Mesenteric fat pad (tissue), 1 donor: ENCODE measurements at places on chromosomes 1 and 21. TPM values are rescaled to one million over a fixed set of nuclear protein-coding genes. Genes with fewer than 3 reads are reported as not detected.

CRP gene
- not detected for total RNA-seq

NR5A2 gene
- 9.6 TPM for total RNA-seq

IL20 gene
- total RNA-seq, result not detected

EPHB2 gene
- total RNA-seq, result 5.7 TPM

OR2L13 gene
- total RNA-seq, result not detected

DNA sequence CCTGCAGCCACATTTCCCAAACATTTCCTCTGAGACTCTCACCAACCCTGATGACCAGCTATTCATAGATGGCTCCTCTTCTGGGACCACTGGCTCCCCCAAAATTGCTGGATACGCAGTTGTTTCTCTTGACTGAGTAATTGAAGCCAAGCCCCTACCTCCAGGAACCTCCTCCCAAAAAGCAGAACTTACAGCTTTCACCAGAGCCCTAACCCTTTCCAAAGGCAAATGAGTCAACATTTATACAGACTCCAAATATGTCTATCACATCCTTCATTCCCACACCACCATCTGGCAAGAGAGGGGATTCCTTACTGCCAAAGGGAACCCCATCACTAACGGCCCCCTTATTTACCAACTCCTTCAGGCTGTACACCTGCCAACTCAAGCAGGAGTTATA lies 20.3 kb upstream of the CA6 start:
- DNase-seq, result no peak

GRCh38 chr1:91749788-91750231 lies 136.1 kb downstream of the TGFBR3 start:
- no peak for DNase-seq

DNA sequence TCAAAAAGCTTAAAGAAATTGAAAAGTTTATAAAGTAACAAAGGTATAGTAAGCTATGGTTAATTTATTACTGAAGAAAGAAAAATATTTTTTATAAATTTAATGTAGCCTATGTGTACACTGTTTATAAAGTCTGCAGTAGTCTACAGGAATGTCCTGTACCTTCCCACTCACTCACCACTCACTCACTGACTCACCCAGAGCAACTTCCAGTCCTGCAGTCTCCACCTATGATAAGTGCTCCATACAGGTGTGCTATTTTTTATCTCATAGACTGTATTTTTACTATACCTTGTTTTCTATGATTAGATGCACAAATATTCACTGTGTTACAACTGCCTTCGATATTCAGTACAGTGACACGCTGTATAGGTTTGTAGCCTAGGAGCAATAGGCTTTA lies 106.6 kb downstream of the NR5A2 start:
- DNase-seq, result no peak

DNA sequence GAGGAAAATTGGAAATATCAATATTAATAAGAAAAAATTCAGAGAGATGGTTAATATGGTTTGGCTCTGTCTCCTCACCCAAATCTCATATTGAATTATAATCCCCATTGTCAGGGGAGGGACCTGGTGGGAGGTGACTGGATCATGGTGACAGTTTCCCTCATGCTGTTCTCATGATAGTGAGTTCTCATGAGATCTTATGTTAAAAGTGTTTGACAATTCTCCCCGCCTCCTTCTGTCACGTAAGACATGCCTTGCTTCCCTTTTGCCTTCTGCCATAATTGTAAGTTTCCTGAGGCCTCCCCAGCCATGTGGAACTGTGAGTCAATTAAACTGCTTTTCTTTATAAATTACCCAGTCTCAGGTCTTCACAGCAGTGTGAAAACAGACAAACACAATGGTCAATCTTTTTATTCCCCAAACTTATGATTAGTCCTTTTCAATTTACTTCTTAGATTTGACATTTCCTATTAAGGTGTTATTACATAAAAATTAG lies 11.0 kb downstream of the EGLN1 start:
- DNase-seq, result no peak

DNA sequence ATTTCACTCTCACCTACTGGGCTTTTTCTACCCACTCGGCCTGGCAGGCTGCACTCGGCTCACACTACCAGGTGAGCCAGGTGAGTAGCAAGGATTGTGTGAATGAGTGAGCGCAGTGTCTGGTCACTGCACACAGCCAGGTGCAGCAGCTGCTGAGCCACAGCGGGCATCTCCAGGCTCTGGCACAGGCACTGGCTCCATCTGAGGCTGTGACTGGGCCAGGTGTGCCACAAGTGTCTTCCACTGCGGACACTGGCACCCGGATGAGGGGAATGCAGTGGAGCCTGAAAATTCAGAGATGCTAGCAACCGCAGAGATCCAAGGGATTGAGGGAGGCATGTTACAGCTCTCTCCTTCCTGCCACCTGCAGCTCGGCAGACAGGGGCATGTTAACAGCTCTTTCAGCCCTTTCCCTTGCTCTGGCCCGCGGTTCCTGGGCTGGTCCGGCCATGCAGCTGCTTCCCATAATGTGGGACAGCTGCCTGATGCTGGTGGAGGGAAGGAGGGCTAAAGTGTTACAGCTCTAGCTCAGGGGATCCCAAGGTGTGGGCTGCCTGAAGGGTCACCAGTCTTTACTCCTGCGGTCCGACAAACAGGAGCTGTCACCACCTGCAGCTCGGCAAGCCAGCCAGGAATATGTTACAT lies 1038.3 kb downstream of the AMY1C start:
- DNase-seq, result no peak

DNA sequence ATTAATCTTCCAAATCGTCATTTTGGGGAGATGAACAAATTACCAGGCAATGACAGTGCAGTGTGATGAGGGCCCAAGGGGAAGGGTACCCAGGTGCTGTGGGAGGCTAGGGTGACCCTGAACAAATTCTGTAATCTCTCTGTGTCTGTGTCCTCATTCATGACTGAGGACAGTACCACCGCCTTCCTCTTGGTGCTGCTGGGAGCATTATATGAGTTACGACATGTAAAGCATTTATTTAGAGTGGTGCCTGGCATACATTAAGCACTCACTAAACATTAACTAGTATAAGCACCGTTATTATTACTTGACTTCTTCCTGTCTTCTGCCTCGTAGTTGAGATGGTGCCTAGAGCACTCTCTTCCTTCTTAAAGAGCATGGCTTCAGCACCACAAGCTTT lies 468.2 kb upstream of the VAMP3 start:
- DNase-seq, result no peak

- DNase-seq, result no peak
Measured at GRCh38 chr1:200384818-200385390, 24.9 kb downstream of the ZNF281 start.

DNA sequence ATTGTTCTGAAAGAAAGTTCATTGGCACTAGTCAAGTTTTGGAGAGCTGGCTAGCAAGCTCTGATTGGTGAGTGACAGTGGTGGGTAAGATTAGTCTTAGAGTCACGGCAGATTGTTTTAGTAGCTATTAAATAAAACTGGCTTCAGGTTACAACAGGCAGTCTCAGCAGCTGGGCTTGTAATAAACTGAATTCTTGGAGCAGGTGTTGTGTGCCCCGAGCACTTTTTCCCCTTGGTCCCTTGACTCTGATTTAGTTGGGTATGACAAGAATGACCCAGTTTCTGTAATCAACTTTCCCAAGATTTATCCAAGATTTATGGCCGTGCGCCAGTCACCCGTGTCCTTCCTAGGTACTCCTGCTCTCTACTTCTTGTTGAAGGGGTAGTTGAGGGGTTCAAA lies 40.2 kb downstream of the TBCE start:
- DNase-seq, result no peak

DNA sequence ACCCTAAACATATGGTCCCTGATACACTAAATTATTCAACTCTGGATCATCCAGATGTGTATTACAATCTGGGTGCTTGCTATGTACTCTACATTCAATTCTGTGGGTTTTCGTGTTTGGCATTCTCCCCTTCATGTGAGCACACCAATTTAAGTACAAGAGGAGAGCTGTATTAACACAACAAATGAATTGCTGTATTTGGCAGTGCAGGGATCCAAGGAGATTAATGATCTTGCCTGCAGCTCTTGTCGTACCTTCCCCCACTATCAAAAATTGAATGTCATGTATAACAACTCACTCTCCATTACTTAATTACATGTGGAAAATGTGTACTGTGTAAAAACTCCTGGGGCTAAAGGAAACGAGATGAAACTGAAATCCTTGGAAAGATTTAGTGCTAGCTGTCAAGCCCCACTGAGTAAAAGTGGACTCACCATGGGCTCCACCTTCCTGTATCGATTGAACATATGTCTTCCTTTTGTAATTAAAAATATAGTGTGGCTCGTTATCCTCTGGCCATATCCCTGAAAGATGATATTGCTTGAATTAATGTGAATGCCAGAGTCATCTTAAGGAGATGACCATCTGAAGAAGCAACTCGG lies 172.2 kb upstream of the L1TD1 start:
- no peak for DNase-seq

DNA sequence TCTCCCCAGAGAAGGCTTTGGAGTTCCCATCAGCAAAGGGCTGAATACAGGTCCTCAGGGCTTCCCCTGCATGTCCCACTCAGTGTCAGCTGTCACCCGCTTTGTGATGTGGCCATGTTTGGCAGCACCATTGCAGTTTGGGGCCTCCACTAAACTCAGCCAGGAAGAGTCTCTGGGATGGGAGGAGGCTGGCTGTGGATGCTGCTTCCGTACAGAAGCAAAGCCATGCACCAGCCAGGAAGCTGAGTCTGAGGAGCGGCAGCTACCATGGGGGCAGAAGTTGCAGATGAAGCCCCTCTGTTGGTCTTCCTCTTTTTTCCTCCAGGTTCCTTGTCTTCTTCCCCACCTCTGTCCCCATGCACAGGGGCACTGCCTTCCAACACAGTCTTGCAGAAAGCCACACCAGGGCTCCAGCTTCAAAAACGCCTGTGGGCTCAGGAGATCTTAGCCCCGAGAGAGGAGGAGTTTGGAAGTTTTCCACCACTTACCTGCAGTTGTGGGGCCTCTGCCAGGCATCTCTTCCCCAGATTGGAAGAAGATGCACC lies 416.8 kb downstream of the NPHP4 start:
- peak; percentile 62 for DNase-seq

- DNase-seq, result no peak
Measured at GRCh38 chr1:171185091-171185490, at the start of gene FMO2. TSS of gene FMO2 (plus strand) at chr1:171185300. CDS start at chr1:171185714, 414 bp downstream.

DNA sequence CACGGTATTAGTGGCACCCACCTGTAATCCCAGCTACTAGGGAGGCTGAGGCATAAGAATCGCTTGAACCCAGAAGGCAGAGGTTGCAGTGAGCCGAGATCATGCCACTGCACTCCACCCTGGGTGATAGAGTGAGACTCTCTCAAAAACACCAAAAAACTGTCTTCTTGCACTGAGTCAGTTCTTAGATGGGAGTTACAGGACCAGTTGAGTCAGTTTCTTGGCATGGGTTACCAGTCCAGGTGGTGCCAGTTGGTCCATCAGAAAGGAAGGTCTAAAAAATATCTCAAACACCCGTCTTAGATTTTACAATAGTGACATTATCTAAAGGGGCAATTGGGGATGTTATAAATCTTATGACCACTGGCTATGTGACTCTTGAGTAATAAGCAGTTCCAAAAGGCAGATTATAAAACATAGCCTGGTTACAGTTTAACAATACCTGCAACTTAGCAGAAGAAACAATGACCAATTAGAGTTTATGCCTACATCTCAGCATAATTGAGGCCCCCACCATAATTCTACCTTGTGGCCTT lies 206.9 kb upstream of the FGGY start:
- no peak for DNase-seq

GRCh38 chr1:164560556-164560955 lies 1.6 kb downstream of the PBX1 start:
- no peak for DNase-seq

- no peak for DNase-seq
Measured at GRCh38 chr1:43038232-43038935, 79.7 kb upstream of the SLC2A1 start.

DNA sequence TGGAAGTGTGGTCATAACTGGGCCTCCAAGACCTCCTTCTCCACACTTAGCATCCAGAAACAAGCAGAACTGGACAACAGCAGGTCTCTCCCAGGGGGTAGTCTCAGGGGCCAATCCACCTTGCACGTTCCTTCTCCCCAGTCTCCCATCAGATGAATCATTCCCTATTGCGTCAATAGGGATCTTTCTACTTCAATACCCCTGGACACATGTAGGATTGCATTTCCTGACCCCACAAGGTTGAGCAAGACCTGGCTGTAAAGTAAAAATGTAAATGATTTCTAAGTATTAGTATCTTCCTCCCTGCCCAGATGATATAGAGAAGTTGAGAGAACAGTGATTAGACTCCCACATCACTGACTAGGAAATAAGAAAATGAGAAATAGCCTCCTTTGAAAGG lies 224.5 kb upstream of the CSF3R start:
- DNase-seq, result no peak

- DNase-seq, result no peak
Measured at GRCh38 chr21:22725436-22725835, 1727.2 kb downstream of the NCAM2 start.
